Mammary epithelial cell (primary cell): ENCODE measurements at places on chromosomes 3 and 15. TPM values are rescaled to one million over a fixed set of nuclear protein-coding genes. Genes with fewer than 3 reads are reported as not detected.

DNA sequence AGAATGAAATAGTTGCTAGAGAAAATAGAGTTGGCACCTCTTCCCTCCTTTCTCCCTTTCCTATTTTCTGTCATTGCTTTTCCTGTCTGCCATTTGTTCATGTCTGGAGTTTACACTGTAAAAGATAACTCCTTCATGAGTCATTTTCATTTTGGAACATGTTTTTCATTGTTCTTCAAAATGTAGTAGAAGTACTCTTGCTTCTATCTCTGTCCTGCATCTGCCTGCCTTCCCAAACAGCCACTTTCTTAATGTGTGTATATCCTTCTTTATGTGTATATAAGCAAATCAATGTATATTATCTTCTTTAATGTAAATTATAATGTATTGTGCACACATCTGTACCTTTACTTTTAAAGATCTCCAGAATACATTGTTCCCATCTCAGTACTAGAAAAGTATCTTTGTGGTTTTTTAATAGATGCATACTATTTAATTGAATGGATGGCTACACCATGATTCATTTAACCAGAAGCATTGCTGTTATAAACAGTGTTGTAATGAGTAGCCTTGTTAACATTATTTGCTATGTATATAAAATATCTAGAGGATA lies 41.1 kb downstream of the TSC22D2 start:
- DNase-seq = peak; percentile 70

DNA sequence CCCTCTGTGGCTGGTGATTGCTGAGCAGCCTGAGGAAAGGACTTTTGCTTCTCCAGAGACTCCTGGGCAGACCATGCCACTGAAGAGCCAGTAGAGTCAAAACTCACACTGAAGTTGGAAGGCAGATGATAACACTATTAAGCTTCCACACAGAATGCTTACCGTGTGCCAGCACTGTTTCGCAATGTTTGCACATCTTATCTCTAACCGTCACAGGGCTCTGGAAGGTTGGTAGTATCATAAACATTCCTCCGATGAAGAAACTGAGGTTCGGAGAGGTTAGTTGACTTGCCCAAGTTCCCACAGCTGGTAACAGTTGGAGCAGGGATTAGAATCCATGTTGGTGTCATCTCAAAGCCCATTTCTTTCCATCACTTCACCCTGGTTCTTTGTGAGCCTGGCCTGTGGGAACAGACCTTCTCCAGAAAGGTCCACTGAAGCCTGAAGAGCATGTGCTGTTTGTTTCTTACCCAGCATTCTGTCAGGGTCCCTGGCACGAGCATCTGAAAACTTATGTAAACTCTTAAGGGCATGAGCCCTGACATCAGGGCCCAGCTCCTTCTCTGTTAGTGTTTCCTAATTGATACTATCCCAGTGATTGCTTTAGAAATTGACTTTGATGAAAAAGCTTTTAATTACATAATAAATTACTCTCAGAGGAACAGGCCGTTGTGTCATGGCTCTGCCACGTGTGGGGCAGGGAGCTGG lies 77.0 kb upstream of the PRR23C start:
- DNase-seq = no peak

DNA sequence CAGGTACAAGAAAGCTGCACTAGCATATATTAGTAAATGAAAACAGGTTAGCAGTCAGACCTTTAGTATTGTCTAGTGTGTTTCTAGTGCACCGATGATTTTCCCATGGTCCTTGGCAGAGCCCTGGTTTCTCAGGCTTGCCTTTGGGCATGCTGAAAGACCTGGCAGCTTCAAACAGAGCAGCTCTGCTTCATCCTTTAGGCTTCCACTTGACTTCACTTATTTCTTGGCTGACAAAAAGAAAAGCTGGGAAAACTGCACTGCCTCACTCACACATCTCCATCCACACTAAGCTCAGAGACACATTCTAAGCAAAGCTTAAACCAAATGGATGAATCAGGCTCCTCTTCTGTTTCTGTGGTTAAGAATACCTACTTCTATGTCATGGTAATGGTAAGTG lies 374.8 kb upstream of the PDZRN3 start:
- DNase-seq = no peak

DNA sequence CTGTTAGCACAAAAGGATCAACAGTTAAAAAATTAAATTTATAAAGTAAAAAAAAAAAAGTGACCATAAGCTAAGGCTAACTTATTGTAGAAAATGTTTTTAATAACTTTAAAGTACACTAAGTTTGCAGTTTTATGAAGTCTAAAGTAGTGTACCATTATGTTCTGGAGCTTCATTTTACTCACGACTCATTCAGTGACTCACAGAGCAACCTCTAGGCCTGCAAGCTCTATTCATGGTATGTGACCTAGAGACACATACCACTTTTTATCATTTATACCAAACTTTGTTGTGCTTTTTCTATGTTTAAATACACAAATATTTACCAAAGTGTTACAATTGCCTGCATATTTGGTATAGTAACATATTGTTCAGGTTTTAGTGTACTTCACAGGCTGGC lies 1552.3 kb downstream of the OTOL1 start:
- no peak for DNase-seq

- DNase-seq = no peak
Observed at GRCh38 chr3:148759430-148759829, 61.7 kb downstream of the AGTR1 start.

DNA sequence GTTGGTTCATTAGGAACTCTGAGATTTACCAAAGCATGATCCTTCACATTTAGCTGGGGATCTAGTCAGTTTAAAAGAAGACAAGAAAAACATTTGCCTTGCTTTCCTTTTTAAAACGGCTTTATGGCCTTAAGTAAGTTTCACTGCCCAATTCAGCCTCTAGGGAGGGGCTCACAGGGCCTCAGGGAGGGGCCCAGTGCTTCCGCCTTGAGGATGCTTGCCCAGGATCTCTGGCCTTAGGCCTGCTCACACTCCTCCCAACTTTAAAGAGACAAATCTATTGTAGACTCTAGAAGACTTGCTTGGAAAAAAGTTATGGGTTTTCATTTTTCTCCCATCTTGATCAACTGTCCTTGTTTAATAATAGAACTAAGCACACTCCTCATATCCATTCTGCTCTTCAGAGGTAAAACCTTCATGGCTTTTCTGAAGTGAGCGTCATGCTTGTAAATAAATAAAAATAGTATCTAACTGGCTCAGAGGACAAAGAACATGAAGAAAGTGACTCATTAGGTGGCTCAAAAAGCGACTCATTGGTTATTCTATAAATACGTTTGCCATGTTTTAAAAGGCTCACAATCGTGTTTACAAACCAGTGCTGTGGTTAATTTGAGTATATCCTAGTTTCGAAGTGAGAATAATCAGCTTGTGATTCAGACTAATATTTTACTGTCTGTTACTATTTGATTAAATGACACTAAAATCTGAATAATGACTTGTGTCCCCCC lies 13.7 kb downstream of the PDHB start:
- no peak for DNase-seq

DNA sequence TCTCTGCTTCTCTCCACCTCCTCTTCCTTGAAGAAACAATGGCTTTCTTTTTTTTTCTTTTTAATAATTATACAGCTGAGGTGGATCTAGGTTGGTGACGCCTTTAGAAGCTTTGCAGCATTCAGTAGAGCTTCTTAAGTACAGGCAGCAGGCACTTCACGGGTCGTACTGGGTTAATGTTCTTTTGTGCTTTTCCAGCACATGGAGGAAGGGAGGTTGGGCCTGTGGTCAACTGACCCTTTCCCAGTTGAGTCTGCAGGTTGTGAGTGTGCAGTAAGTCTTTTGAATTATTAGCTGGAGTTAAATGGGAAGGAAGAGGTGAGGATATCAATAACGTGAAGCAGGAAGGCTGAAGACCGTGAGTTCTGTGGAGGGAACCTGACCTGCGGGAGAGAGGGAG lies 7.0 kb downstream of the TRAK1 start:
- no peak for DNase-seq

DNA sequence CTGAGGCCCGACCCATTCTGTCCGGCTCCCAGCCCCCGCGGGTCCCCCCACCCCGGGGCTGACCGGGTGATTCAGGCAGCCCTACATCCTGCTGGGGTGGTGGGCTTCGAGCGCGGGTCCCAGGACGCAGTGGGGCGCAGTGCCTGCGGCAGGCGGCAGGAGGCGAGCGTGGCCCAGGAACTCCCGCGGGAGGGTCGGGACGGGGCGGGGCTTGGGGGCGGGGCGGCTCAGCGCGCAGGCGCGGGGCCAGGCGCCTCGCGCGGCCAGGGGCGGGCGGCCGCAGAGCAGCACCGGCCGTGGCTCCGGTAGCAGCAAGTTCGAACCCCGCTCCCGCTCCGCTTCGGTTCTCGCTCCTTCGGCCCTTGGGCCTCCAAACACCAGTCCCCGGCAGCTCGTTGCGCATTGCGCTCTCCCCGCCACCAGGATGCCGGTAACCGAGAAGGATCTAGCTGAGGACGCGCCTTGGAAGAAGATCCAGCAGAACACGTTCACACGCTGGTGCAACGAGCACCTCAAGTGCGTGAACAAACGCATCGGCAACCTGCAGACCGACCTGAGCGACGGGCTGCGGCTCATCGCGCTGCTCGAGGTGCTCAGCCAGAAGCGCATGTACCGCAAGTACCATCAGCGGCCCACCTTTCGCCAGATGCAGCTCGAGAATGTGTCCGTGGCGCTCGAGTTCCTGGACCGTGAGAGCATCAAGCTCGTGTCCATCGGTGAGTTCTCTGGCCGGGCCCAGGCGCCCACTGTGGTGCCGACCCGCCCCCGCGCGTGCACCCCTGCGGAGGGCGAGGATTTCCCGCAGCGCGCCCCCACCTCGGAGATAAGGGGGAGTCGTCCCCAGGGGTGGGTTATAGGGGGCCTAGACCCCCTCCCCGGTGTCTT lies at the start of gene FLNB:
Gene FLNB, plus strand, starts transcription at position 282 of the 885 bp plus-strand sequence. Its CDS starts 143 bp downstream, at position 425.
- DNase-seq = peak; percentile 66

GRCh38 chr3:102529452-102529851 lies 94.6 kb downstream of the ZPLD1 start:
- peak; percentile 15 for DNase-seq

GRCh38 chr3:156642750-156643728 lies 31.4 kb upstream of the TIPARP start:
- DNase-seq = no peak

GRCh38 chr3:45199837-45200648 lies 26.0 kb downstream of the TMEM158 start:
- peak; percentile 99 for DNase-seq

GRCh38 chr3:45529697-45530096 lies 64.9 kb upstream of the LIMD1 start:
- peak; percentile 18 for DNase-seq

DNA sequence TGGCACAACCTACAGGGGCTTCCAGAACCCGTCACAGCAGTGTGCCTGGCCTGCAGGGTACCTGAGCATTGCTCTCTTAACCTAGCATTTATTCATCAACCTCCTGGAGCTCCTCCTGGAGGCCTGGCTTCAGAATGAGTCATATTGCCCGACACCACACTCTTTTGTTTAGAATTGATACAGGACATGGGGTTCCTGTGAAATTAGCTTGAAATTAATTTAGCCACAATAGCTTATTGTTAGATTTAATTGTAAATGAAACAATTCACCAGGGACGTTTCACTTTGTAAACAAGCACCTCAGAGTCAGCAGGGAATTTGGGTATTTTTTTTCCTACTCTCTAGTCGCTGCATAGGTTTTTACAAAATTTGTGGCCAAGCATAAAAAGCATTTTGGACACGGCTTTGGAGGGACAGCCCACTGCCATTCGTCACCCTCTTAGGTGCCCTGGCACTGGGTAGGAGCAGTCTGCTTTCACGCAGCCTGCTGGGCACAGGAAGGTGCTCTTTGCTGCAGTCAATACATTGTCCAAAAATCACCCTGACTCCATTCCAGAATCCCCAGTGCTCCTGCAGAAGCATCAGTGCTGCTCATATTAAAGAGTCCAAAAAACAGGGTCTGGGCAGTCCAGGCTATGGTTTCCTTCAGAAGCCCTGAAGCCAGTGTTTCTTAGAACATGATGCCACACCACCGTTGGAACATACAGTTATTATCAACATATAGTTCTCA lies 60.8 kb upstream of the MEF2A start:
- DNase-seq = peak; percentile 45

- DNase-seq = no peak
Observed at GRCh38 chr15:76298986-76299385, 12.3 kb downstream of the ETFA start.

GRCh38 chr15:79083154-79083553 lies 7.4 kb downstream of the RASGRF1 start:
- no peak for DNase-seq

DNA sequence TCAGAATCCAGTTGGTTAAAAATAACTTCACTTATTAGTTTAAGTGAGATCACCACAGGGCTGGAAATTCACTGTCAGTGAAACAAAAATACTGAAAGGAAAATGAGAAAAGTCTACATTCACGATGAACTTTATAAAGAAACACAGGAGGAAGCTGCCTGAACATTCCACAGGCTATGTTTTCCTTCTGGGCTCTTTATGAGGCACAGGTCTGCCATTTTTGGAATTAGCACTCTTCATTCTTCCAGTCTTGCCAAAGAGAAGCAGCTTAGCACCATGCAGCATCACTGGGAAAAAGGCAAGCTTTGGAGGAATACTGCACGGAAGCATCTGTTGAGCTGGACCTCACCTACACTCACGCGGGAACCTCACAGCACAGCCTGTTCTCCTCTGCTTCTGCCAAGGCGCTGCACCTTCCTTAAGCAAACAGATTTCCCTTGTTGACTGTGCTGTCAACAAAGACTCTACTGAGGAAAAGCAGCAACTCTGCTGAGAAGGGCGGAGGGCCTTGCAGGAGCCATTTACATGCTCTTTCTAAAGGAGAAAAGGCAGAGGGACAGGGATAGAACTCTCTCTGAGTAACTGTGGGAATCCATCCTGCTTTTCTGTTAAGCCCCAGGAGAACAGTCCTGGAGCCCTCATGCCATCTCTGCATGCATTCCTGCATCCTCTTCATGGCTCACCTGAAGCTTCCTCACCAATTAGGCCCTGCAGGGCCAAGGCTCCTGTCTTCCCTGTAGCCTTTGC lies 15.7 kb downstream of the SUSD5 start:
- DNase-seq = no peak

DNA sequence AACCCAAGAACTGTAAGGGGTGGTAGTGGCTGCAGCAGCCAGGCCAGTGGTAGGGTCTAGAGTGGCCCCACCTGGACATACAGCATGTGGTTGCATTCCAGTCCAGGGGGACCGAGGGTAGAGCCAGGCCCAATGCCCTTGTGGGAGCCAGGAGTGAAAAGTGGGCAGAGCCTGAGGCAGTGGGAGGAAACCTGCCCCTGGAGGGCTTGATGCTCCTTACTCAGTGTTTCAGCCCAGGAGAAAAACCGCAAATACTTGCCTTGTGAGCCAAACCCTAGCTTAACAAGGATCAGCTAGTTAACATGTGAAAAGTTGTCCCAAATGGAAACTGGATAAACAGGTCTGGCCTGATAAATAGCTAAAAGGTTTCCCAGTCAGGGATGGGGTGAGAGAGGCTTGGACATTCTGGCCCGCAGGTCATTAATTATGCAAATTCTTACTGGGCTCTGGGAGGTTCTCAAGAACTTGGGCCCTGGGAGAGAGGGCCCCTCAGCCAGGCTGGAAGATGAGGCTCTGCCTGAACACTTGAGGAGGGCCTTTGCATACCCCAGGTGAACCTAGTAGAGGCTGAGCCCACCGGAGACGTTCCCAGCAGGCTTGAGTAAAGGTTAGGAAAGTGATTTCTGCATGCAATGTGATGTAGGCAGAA lies 222.1 kb downstream of the THSD4 start:
- peak; percentile 93 for DNase-seq

GRCh38 chr3:120684896-120685295 lies 2.9 kb upstream of the HGD start:
- DNase-seq = no peak

Gene GPR27
- 7.7 TPM for total RNA-seq

Gene EDEM1
- total RNA-seq = 78.0 TPM

Gene MESP2
- total RNA-seq = 0.31 TPM in 1 of 2 replicates, not detected in the other

Gene ELL3
- 5.7 TPM for total RNA-seq
